ENCODE measurements at places on chromosomes 2 and 18. TPM values are rescaled to one million over a fixed set of nuclear protein-coding genes. Genes with fewer than 3 reads are reported as not detected.

SLC35G4 gene
- not detected for total RNA-seq

ARHGEF4 gene
- total RNA-seq, result 14.7 TPM

DNA sequence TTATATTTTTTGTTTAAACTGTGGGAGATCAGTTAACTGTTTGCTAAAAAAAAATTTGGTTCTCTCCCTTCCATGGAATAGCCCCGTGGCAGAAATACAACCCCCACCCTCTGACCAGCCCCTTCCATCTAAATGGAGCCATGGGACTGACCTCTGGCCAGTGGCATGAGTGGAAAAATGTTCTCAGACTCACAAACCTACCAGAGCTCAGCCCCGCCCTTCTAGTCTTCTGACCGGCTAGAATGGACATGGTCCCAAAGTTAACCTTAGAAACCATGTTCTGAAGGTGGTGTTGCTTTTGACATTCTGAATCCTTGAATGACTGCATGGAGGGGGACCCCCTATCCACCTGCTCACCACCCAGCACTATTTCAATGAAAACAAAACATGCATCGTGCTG is 1.3 kb upstream of the CHRNA1 start:
- no peak for DNase-seq

DNA sequence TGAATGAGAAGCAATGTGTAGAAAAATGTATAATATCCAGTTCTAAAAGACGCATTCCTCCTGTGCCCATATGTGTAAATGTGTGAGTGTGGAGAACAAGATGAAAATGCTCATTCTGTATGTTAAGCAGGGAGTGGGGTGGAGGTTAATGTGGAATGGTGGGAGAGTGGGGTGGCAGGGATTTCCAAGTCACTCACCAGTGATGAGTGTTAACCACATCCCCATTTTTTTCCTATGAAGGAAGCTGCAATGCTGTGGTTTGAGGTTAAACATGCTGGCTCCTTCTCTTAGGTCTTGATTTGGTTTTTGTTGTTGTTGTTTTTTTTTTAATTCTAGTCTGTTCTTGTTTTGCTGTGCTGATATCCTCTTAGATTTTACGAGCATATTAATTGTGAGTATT is 169.4 kb downstream of the NEDD4L start:
- no peak for DNase-seq

DNA sequence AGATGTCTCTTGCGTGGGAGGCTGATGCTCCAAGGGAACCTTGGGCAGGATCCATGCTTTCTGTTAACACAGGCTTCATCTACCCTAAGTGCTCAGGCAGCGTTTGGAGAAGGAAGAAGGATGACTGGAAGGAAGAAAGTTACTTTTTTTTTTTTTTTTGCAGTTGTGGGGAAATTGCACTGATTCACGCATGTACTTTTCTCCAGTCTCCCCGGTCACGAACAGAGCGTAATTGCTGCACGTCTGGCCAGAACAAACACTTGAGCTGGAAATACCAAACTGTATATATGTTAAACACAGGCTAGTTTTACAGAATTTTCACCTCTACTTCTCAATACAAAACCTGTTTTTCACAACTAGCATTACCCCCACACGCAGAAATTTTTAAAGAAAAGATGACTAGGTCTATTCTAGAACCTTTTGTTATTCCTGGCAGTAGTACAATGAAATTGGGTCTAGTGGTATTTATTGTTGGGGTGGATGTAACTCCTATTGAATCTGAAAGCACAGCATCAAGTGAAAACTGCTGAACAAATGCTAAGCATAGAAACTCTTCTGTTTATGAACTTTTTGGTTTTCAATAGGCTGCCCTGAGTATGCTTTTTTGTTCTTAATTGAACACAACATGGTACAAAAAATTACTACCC is 9.3 kb upstream of the SCYGR5 start:
- no peak for DNase-seq

GRCh38 chr2:47420214-47420613 is 17.3 kb downstream of the MSH2 start:
- DNase-seq, result no peak

GRCh38 chr2:1872602-1873183 is 128.4 kb upstream of the PXDN start:
- no peak for DNase-seq

GRCh38 chr2:144215701-144216675 is 303.9 kb downstream of the ZEB2 start:
- DNase-seq, result no peak

DNA sequence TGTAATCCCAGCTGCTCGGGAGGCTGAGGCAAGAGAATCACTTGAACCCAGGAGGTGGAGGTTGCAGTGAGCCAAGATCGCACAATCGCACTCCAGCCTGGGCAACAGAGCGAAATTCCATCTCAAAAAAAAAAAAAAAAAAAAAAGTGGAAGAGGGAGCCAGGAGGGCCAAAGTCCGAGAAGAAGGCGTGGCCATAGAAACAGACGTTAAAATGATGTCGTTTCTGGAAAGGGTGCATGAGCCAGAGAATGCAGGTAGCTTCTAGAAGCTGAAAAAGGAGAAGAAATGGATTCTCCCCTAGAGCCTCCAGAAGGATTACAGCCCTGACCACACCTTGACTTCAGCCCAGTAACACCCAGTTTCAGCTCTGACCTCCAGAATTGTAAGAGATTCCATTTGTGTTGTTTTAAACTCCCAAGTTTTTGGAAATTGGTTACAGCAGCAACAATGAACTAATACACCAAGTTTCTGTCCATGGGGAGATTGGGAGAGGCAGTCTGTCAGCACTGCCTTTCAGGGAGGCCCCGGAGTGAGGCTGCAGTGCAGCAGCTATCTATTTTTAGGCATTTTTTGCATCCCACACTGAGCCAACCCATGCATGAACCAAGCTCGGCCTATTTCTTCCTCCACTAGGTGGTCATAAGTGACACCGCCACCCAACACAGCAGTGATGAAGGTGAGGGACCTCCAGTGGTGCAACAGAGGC is 14.2 kb upstream of the TRAF3IP1 start:
- DNase-seq, result no peak

- DNase-seq, result no peak
These were observed 106.4 kb upstream of the DAPL1 start for GRCh38 chr2:158688721-158689120.

DNA sequence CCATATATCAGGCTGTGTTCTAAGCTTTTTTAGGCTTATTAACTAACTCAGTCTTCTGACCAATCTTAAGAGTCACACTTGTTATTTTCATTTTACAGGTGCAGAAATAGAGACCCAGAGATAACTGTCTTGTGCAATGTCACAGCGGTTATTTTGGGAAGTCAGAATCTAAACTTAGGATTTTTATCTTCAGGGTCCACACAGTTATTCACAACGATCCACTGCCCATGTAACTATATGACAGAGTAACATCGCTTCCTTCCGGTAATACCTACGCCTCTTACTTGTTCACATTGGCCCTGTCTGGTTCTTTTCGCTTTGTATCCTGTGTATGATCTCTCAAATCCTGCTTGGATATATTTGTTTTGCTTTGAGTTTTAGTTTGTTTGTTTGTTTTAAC is 631.7 kb downstream of the LRP1B start:
- no peak for DNase-seq

DNA sequence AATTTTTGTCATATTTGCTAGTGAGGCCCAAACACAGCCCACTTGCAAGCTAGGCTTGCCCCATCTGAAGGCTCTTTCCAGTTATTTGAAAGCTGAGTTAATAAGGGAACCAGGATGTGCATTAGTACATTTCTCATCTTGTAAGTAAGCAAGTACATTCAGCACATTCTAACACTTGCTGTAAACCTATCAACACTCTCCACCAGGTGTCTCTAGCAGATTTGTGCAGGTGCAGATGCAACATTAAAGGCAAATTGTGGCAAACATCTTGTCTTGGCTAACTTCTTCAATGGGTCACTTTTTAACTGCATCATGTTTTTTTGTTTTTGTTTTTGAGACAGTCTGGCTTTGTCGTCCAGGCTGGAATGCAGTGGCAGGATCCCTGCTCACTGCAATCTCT is 25.3 kb upstream of the MFSD6 start:
- DNase-seq, result no peak

- no peak for DNase-seq
These were observed 22.0 kb downstream of the KATNAL2 start for GRCh38 chr18:46939337-46939963.

GRCh38 chr2:61959381-61960293 is 54.2 kb downstream of the COMMD1 start:
- DNase-seq, result no peak

DNA sequence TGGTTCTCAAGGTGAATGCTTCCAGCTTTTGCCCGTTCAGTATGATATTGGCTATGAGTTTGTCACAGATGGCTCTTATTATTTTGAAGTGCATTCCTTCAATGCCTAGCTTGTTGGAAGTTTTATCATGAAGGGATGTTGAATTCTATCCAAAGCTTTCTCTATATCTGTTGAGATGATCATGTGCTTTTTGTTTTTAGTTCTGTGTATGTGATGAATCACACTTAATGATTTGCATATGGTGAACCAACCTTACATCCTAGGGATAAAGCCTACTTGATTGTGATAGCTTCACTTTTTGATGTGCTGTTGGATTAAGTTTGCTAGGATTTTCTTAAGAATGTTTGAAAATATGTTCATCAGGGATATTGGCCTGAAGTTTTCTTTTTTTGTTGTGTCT is 112.1 kb downstream of the MBD2 start:
- no peak for DNase-seq

DNA sequence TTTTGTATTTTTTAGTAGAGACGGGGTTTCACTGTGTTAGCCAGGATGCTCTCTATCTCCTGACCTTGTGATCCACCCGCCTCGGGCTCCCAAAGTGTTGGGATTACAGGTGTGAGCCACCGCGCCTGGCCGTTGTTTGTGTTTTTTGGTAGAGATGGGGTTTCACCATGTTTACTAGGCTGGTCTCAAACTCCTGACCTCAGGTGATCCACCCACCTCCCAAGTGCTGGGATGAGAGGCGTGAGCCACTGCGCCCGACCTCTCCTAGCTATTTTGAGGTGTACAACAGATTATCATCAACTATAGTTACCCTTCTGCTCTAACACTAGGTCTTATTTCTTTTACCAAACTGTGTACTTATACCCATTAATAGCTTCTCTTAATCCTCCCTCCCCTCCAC is 28.9 kb upstream of the MRPL33 start:
- DNase-seq, result no peak

DNA sequence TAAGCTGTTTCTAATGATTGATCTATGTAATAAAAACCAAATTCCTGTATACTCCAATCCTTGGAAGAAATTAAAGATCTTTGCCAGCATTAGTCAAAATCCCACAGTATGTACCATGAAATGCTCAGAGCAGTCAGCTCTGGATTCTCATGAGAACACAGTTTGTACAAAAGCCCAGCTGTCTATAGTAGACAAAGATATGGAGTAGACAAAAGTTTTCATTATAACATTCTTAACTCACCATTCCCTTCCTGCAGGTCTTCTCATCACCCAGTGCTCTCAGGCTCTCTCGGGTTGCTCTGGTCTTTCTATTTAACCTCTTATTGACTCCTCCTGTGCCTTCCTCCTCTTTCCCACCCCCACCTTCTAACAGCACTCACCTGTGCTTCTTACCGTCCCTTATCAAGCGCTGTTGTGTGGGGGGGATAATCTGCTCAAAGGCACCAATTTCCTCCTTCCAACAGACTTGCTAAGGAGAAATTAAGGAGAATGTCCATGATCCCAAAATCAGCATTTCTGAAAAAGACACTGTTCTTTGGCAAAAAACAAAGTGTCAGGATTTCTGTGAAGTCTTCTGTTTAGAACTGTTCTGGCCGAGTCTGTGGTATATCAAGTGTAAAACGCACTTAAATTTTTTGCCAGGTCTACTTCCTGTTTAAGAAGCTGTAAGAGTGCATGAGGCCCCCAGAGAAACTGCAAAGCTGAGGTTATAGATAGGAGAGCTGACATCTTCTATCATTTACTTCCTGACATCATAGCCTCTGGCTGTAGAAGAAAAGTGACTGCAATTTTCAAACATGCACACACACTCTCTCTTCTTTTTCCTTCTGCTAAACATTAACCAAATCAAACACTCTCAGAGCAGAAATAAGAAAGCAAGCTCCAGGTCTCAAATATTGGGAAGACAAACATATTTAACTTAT is 144.1 kb downstream of the EVA1A start:
- DNase-seq, result no peak

DNA sequence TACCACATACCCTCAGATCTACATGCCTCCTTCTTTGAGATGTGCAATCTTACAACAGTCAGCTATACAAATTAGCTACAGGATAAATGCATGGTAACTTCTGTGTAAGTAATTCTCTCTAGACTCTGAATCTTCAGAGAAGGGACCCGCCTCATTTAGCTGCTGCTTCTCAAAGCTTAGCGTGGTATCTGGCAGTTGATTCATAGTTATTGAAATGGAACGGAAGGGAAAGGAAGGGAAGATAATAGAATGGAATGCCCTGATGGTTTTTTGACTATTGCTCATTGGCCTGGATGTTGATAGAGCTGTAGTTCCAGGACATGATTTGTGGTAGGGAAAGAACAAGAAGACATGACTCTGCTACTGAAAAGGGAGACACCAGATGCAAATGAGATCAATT is 498.1 kb upstream of the CRIM1 start:
- no peak for DNase-seq

DNA sequence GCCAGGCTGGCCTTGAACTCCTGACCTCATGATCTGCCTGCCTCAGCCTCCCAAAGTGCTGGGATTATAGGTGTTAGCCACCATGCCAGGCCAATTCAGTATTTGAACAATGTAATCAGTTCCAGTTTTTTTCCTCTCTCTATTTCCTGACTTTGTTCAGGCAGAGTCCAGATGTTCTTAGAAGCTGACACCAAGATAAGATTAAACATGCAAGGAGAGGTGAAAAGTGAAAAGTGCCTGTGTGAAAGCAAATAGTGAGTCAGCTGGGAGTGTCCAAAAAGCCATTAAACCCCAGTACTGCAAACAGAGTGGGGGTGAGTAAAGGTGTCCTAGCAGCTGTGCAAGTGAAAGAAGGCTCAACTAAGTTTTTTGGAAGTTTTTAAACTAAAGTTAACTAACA is 231.5 kb downstream of the PTH2R start:
- DNase-seq, result no peak
